ENCODE measurements at places on chromosomes 2 and 18.

DNA sequence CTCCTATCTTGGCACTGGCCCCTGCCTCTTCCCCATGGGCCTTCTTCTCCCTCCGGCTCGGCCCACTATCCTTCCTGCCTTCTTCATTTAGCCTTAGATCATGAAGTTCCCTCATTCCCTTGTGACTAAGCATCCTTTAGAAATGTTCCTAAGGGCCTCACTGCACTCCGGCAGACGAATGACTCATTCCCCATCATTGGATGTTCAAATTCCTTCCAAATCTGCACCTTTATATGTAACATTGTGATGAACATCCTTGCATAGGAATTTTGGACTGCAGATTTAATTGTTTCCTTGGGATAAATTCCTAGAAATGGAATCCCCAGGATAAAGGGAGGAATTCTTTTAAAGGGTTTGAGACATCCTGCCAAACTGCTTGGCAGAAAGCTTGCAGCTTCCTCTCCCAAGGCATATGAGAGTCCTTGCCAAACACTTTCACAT is 19.0 kb downstream of the CRACDL start:
- no peak for DNase-seq

- DNase-seq = peak; percentile 29
These were observed 91.8 kb downstream of the NEDD4L start for GRCh38 chr18:58135701-58136331.

DNA sequence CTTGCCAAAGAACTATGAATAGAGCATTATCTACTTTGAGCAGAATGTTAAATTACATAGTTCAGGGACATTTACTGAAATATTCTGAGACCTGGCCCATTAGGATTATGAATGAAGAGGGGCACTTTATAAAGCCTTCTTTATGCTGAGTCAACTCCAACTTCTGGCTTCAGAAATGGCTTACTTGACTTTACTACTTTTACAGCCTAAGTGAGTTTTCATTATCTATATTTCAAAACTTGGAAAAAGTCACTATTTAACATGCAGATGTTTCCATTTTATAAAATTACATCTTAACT is 37.7 kb downstream of the SESTD1 start:
- DNase-seq = no peak

DNA sequence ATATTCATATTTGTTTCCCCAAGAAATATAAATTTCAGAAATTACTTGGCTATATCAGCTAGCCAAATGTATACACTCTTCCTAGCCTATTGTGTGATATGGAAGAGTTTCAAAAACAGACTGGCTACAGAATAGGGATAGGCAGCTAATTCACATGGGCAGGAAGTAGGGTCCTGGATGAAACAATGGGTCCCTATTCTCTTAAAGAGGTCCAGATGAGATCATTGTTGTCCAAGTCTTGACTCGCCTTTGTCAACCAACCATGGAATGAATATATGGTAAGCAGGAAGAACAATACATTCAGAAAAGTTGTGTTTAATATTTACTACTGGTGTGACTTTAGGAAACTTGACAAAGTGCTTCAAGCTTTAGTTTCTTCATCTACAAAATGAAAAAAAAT is 319.9 kb downstream of the NBAS start:
- DNase-seq = no peak

DNA sequence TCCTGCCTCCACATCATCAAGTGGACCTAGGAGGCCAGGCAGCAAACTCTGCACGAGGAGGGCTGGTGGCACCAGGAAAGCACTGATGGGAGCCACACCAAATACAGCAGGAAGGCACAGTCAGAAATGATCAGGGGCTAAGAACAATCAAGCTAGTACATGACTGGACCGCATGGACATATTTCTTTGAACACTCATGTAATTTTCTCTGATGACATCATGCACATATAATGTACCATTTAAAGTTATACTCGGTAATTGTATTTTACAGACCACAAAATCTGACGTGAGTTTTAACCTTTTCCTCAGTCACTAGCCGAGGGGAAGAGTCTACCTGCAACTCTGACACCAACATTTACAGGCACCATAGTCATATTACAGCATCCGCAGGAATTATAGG is 76.7 kb downstream of the XDH start:
- DNase-seq = no peak

GRCh38 chr18:7273301-7273921 is 42.5 kb downstream of the LRRC30 start:
- DNase-seq = no peak

DNA sequence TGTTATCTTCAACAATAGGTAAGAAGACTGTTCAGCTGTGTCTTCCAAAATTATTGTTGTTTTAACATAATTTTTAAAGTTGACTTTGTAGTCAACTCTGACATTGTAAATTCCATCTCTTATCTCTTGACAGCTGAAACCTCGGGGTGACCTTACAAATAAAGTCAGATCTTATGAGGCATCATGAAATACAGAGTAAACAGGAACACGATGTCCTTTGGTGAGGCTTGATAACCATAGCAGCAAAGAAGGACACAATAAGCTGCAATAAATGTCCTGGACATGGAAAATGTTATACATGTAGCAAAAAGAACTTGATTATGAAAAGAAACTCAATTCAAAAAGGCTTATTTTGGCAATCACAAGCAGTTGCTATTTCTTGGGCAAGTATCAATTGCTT is 618.9 kb upstream of the SLC39A10 start:
- no peak for DNase-seq
